Stimulated activated naive CD8-positive, alpha-beta T cell treated with anti-CD3 and anti-CD28 coated beads, Interleukin-15, Interleukin-2, amounts not matched to agents 100 U/mL and 50 U/mL, for 24 hours (primary cell): ENCODE measurements at places on chromosomes 2 and 18.

- DNase-seq: no peak
Observed at GRCh38 chr18:50849419-50849821, 29.5 kb upstream of the ME2 start.

GRCh38 chr2:192773044-192773443, 578.3 kb upstream of the TMEFF2 start:
- DNase-seq: no peak

DNA sequence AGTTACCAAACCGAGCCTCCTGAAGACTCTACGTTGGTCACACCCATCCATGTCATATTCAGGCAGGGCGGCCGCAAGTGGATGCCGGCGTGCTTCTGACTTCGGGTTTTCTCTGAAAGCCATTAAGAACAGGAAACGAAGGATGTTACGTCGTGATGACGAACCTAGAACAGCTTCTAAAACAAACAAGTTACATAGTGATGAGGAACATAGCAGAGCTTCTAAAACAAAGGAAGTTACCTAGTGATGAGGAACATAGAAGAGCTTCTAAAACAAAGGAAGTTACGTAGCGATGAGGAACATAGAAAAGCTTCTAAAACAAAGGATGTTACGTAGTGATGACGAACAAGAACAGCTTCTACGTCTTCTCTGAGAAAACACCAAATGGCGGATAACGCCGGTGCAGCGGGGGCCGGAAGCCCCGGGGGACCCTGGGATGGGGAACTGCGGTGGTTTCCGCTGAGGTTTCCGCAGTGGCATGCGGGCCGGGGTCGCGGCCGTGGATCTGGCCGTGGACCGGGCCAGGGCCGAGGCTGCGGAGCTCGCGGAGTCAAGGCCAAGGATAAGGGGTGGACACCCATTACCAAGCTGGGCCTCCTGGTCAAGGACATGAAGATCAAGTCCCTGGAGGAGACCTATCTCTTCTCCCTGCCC, 141.1 kb downstream of the SOCS6 start:
- DNase-seq: no peak

- DNase-seq: no peak
Observed at GRCh38 chr18:10912790-10913545, 236.4 kb downstream of the PIEZO2 start.

DNA sequence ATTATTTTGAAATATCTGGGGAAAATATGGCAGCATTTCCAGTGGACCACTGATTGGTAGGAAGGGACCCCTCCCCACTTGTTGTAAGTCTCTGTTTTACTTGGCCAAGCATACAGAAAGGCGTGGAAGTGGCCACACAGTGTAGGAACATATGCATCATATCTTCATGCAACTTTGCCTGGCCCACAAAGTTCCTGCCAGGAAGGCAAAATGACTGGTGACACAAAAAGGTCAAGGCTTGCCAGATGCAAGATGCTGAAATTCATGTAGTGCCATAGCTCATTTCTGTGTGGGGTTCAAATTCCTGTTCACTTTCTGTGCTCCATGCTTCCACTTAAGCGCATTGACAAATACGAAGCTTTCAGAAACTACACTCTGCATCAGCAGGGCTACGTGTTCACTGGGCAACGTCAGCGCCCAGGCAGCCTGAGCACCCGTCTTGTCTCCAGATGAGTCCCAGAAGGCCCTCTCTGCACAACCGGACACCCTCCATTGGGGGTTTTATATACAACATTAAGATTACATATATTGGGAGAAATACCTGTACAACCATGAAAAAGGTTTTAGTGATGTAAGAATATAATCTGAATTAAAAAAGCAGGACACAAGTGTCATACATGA, 3.6 kb downstream of the DYNC2LI1 start:
- peak; percentile 47 for DNase-seq

GRCh38 chr2:209642146-209642820, 129.3 kb upstream of the UNC80 start:
- DNase-seq: no peak

- DNase-seq: no peak
Observed at GRCh38 chr2:67485431-67485830, 88.3 kb downstream of the ETAA1 start.

DNA sequence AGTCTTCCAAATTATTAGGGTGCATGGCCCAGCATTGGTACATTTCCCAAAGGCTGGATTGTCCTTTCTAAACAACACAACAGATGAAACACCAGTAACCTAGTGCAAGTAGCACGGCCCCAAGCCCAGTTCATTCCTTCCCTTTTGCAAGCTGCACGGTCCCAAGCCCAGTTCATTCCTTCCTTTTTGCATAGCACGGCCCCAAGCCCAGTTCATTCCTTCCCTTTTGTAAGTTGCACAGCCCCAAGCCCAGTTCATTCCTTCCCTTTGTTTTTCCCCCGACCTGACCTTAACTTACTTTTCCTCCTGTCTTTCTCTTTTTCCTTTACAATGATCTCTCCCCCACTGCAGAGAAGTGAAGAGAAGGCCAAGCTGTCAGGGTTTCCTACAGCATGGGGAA, 60.9 kb downstream of the C18orf63 start:
- no peak for DNase-seq

DNA sequence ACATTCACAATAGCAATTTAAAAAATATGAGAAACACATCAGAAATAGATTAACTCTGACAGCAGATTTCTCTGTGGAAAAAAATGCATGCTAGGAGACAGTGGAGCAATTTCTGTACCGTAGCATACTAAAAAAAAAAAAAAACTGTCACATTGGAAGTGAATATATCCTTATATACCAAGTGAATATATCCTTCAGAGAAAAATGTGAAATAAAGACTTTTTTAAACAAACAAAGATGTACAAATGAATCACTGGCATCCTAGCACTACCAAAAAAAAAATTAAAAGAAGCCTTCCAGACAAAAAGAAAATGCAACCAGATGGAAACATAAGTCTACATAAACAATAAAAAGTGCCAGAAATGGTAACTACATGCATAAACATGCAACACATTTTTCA, 169.4 kb downstream of the NBAS start:
- no peak for DNase-seq

- peak; percentile 15 for DNase-seq
Observed at GRCh38 chr2:287471-287885, 413 bp downstream of the ALKAL2 start.

GRCh38 chr18:3223356-3223755, 3.6 kb upstream of the MYOM1 start:
- no peak for DNase-seq

- no peak for DNase-seq
Observed at GRCh38 chr2:236317938-236318396, 53.8 kb upstream of the ASB18 start.

GRCh38 chr18:79544386-79544963, 135.1 kb upstream of the CTDP1 start:
- no peak for DNase-seq

GRCh38 chr2:156182132-156182531, 150.4 kb downstream of the NR4A2 start:
- no peak for DNase-seq
